ENCODE measurements at places on chromosomes 16 and 17.
A peak's percentile ranks its signal among the peaks of the same experiment; 100 is the strongest.

GRCh38 chr16:89749637-89750036 lies 28.3 kb downstream of the ZNF276 start:
- peak; percentile 89 for DNase-seq

GRCh38 chr17:47324224-47325020 lies 667 bp downstream of the EFCAB13 start:
- DNase-seq = peak; percentile 92

DNA sequence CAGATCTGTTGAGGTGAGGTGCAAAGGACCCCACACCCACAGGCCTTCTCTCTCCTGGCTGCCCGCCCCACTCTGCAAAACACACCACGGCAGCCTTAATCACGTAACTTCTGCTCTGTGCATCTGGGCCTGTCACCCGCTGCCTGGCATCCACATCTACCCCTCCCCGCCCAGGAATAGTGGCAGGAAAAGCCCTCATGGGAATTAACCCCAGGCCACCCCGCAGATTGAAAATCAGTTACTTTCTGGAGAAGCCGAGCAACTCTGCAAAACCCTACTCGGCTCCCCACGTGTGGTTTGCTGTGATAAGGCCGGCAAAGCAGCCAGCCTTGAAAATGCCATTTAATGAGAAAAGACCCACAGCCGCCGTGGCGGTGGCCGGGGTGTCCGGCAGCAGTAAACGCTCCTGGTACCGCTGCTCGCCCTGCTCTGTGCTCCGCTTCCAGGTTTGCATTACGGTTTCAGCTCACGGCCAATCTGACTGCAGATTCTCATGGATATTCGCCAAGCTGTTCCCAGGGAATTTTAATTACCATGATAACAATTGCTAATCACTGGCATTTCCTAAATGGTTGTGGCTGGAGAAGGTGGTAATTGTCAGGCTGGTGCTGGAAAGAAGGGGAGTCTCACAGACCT lies 78.0 kb upstream of the DOC2B start:
- peak; percentile 75 for DNase-seq

- DNase-seq = no peak
Observed at GRCh38 chr17:46795379-46795952, 23.0 kb downstream of the WNT3 start.

DNA sequence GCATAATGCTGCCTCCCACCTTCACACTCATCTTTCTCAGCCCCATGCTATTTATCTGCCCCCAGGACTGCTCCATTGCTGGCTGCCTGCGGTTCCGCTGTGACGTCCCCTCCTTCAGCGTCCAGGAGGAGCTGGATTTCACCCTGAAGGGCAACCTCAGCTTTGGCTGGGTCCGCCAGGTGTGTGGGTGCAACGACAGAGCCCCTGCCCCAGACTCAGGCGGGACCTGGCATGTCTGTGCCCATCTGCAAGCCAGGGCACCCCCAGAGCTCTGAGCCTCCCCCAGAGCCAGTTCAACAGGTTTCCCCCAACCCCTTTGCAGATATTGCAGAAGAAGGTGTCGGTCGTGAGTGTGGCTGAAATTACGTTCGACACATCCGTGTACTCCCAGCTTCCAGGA lies 12.9 kb upstream of the ITGAD start:
- DNase-seq = no peak

Data from lower leg skin (tissue), 4 donors.